Thymus (tissue), 14 donors: ENCODE measurements at places on chromosomes 11 and 22.

GRCh38 chr22:47837703-47838102 is 1075.3 kb downstream of the TBC1D22A start:
- DNase-seq, result no peak
- H3K27ac ChIP-seq, result no peak overlapping the region
- H3K4me1 ChIP-seq, result peaks cover 22% of the 10 kb centered on the region
- H3K4me3 ChIP-seq, result no peak overlapping the region
- no peaks in the 10 kb centered on the region for H3K36me3 ChIP-seq
- peaks cover 14% of the 10 kb centered on the region for H3K27me3 ChIP-seq

DNA sequence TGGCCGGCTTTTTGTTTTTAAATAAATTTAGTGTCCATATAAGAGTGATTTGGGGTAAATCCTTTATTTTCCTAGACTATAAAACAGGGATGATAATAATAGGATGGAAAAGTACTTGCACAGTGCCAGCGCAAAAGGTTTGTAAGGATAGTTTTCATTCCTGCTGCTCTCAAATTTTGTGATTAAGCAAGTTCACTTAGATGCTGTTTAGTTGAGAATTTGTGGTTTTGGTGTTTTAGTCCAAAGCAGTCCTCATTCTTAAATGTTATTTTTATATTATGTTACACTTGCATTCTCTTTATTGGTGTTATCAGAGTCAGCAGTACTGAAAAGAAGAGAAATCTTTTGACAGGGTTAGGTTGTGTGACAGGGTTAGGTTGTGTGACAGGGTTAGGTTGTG is 47.9 kb downstream of the PPP6R3 start:
- no peak overlapping the region for H3K27ac ChIP-seq
- no peak for DNase-seq
- no peaks in the 10 kb centered on the region for H3K27me3 ChIP-seq
- H3K36me3 ChIP-seq, result peaks cover 14% of the 10 kb centered on the region
- H3K4me3 ChIP-seq, result no peak overlapping the region

GRCh38 chr11:73648121-73648520 is 1.7 kb downstream of the PLEKHB1 start:
- H3K4me3 ChIP-seq, result no peak overlapping the region
- H3K36me3 ChIP-seq, result no peaks in the 10 kb centered on the region

DNA sequence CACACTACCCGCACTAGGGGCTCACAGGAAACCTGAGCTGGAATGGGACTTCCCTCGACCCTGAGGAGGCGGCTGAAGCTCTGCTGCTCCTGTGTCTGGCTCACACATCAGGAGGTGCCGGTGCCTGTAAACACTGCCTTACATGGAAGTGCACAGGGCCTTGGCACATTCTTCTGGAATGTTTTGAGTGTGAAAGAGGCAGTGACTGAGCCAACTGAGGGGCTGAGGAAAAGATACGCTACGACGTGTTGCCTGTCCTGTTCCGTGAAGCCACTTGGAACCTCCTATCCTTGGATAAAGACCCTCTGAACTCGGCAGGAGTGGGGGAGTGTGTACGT is 10.5 kb downstream of the TXN2 start:
- peak overlapping the region; percentile 37 for H3K27ac ChIP-seq
- no peaks in the 10 kb centered on the region for H3K27me3 ChIP-seq
- H3K4me3 ChIP-seq, result no peak overlapping the region

GRCh38 chr22:33049119-33049729 is 9.0 kb downstream of the SYN3 start:
- H3K4me1 ChIP-seq, result no peaks in the 10 kb centered on the region
- H3K27me3 ChIP-seq, result peaks cover 5% of the 10 kb centered on the region
- DNase-seq, result peak; percentile 68
- no peak overlapping the region for H3K27ac ChIP-seq
- H3K36me3 ChIP-seq, result no peaks in the 10 kb centered on the region

DNA sequence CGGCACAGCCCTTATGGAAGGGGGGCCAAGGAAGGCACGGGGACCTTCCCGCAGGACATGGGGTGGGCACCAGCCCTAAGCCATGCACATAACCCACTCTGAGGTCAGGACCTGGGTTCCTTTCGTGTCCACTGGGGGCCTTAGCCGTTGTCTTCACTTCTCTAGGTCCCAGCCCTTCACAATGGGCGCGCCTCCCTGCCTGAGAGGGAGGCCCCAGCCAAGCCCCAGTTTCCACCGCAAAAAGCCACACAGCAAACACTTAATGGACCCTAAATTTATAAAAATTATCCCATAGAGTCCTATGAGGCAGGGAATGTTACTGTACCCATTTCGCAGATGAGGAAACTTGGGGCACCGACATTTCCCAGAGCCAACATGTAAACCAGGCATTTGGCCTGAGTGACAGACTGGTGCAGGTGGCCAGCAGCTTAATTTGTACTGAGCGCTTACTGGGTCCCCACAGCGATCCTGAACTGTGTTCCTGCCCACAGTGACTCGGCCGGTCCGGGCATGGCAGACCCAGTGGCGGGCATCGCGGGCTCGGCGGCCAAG is 1.2 kb downstream of the GAS2L1 start:
- DNase-seq, result no peak
- no peak overlapping the region for H3K27ac ChIP-seq
- H3K36me3 ChIP-seq, result no peaks in the 10 kb centered on the region
- peaks cover 41% of the 10 kb centered on the region for H3K27me3 ChIP-seq
- H3K4me3 ChIP-seq, result no peak overlapping the region

GRCh38 chr11:60625262-60625661 is 74.2 kb upstream of the MS4A8 start:
- no peak overlapping the region for H3K27ac ChIP-seq
- no peaks in the 10 kb centered on the region for H3K4me1 ChIP-seq
- no peaks in the 10 kb centered on the region for H3K27me3 ChIP-seq
- H3K4me3 ChIP-seq, result no peak overlapping the region
- H3K36me3 ChIP-seq, result no peaks in the 10 kb centered on the region

GRCh38 chr11:95515371-95515770 is 274.2 kb downstream of the FAM76B start:
- no peaks in the 10 kb centered on the region for H3K27me3 ChIP-seq
- no peak overlapping the region for H3K27ac ChIP-seq
- H3K4me1 ChIP-seq, result no peaks in the 10 kb centered on the region
- H3K36me3 ChIP-seq, result no peaks in the 10 kb centered on the region

DNA sequence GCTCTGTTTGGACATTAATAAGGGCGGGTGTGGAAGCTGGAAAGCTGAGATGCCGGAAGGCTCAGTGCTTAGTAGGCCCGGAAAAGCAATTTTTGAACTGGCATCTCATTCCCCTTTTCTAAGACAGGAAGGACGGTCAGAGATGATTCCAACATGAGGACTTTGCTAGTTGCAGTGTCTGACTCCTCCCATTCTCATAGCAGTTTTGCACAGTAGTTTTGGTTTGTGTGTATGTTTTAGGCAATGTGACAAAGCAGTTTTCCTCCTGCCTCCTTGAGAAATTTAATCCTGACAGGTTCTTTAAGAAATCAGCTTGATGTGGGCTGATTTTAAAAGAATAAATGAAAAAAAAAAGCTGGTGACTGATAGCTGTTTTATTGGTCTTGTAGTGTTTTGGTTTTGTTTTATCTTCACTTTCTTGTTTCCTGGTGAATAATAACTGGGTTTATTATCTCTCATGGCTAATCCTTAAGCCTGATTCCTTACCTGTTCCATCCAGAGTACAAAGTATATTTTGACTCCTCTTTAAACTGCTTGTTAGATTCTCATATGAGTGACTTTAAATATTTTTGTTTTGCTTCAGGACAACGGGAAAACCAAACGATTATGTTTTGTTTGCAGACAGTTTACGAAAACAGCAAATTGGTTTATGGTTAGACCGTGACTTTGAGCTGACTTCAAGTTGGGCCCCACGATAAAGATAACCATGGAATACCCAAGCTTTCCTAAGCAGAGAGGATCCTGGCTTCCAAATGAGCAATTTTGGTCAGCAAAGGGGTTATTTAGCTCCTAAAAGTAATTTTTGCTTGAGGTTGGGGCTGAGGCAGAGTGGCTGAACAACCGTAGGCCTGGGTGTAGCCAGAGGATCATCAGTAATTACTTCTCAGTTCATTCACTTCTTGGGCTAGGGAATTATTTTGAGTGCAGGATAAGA is 3.4 kb downstream of the PTPRJ start:
- H3K27me3 ChIP-seq, result peaks cover 38% of the 10 kb centered on the region
- no peaks in the 10 kb centered on the region for H3K36me3 ChIP-seq
- H3K27ac ChIP-seq, result no peak overlapping the region
- no peak overlapping the region for H3K4me3 ChIP-seq

DNA sequence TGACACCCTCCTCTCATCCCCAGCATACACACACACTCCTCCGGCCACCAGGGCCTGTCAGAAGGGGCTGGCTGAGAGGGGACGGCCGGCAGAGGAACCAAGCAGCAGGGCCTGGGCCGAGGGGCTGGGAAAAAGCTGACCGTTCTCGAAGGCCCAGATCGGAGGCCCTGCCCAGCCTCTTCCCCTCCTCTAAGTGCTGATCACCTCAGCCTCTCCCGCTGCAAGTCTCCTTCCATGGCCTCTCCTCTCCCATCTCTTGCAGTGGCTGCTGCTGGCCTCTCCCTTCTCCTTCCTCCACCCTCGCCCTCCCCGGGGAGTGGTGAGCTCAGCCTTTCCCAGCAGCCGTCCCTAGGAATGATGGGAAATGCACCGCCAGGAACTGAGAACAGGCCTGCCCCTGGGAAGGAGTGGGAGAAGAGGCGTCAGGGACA is 39.6 kb downstream of the ARRB1 start:
- DNase-seq, result no peak
- H3K27ac ChIP-seq, result no peak overlapping the region
- no peaks in the 10 kb centered on the region for H3K36me3 ChIP-seq

- no peak overlapping the region for H3K4me3 ChIP-seq
- H3K27me3 ChIP-seq, result peaks cover 3% of the 10 kb centered on the region
- no peaks in the 10 kb centered on the region for H3K36me3 ChIP-seq
- DNase-seq, result no peak
These were observed 1.9 kb downstream of the CNGA4 start for GRCh38 chr11:6240781-6241180.

GRCh38 chr11:109945626-109946321 is 147.4 kb upstream of the ZC3H12C start:
- no peaks in the 10 kb centered on the region for H3K4me1 ChIP-seq
- no peaks in the 10 kb centered on the region for H3K36me3 ChIP-seq
- no peaks in the 10 kb centered on the region for H3K27me3 ChIP-seq
- DNase-seq, result no peak

DNA sequence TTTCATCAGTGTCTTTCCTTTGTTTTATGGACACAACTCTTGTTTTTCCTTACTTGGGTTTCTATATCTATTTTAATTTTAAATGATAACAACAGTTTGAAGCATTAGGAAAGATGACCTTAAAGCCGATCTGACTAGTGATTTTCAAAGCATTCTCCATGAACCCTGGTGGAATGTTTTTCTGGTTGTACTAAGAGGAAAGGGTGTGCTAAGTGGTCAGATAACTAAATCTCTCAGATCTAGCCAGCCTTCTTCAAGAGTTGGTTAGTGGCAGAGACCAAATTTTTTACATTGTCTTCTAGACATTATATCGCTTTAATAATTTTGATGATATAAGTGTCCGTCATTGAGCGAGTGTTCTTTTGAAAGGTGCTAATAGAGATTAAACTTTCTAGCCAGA is 134.4 kb downstream of the METTL15 start:
- H3K4me1 ChIP-seq, result no peaks in the 10 kb centered on the region
- H3K27me3 ChIP-seq, result no peaks in the 10 kb centered on the region
- no peak for DNase-seq
- no peaks in the 10 kb centered on the region for H3K36me3 ChIP-seq
- H3K4me3 ChIP-seq, result no peak overlapping the region
- no peak overlapping the region for H3K27ac ChIP-seq

- no peak overlapping the region for H3K4me3 ChIP-seq
- DNase-seq, result no peak
These were observed 43.3 kb downstream of the WT1 start for GRCh38 chr11:32391956-32392553.

- H3K36me3 ChIP-seq, result no peaks in the 10 kb centered on the region
- no peak for DNase-seq
- no peaks in the 10 kb centered on the region for H3K27me3 ChIP-seq
- H3K27ac ChIP-seq, result no peak overlapping the region
- H3K4me1 ChIP-seq, result no peaks in the 10 kb centered on the region
- no peak overlapping the region for H3K4me3 ChIP-seq
These were observed 96.6 kb downstream of the COMMD9 start for GRCh38 chr11:36192425-36193289.

DNA sequence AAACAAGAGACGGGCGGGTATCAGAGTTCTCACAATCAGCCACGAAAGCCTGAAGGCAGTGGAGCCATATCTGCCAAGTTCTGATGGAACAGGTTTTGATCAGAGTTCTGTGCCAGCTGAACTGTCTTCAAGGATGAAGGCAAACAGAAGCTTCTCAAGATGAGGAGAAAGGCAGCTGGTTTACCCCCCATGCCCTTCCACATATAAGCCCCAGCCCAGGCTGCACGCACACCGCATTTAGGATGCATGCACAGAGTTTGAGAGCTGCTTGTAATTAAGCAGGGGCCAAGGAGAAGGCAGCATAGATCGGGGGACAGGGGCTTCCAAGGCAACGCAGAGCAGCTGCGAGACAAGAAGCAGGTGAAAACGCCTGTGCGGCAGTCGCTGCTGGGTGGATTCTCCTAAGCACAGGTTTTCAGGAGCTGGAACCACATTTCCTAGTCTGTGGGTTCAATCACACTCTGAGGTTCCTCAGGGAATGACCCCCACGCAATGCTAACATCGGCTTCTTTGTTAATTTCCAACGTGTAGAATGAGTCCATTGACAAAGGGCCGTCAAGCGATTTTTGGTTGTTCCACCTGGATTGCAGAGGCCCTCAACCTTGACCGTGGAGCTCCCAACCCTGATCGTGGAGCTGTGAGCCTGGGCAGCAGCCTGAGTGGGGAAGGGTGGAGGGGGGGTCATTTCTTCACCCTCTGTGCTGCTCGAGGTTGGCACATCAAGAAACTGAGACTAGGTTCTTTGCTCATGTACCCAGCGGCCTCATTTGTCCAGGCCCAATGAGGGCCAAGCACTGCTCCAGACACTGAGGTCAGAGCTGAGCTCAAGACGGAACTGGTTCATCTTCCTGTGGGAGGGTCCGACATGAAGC is 81.7 kb upstream of the SHISAL1 start:
- no peak overlapping the region for H3K4me3 ChIP-seq
- H3K27me3 ChIP-seq, result no peaks in the 10 kb centered on the region
- no peak for DNase-seq

- DNase-seq, result no peak
- H3K27me3 ChIP-seq, result no peaks in the 10 kb centered on the region
- peak overlapping the region; percentile 22 for H3K27ac ChIP-seq
- H3K36me3 ChIP-seq, result no peaks in the 10 kb centered on the region
- no peak overlapping the region for H3K4me3 ChIP-seq
These were observed 98.2 kb upstream of the NNMT start for GRCh38 chr11:114197799-114198500.

GRCh38 chr11:2541881-2542361 is 97.1 kb downstream of the KCNQ1 start:
- H3K4me3 ChIP-seq, result no peak overlapping the region
- H3K27me3 ChIP-seq, result no peaks in the 10 kb centered on the region
- no peak overlapping the region for H3K27ac ChIP-seq
- no peaks in the 10 kb centered on the region for H3K36me3 ChIP-seq
